ENCODE measurements at places on chromosomes 1 and 21. TPM values are rescaled to one million over a fixed set of nuclear protein-coding genes. Genes with fewer than 3 reads are reported as not detected.

DNA sequence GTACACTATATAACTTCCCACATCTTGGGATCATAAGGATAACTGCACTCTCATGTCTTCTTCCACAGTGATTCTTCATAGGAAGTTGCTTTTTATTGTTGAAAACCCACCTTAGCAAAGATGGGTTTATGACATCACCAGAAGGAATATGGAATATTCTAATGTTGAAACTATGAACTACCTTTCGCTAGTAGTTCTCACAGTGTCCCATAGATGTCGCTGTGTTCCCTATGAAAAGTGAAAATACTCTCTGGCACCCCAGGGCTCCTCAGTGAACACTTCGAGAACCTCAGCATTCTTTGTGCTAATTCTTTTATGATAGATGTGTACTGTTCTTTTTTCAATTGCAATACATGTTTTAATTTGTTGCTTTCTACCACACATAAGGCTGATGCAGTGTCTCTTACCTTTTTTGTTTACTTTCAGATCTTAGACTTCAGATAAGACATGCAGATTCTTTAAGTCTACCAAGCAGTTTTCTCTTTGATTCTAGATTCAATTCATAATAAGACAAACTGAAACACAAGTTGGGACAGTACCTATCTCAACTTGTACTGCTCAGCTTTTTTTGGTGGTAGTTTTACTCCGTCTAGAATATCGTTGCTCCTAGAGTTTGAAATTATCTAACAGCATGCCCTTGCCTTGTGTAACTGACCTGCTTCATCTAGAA lies 90.8 kb downstream of the GTF2B start:
- peaks cover 16% of the 10 kb centered on the region for H3K36me3 ChIP-seq
- H3K27ac ChIP-seq, result no peak overlapping the region
- H3K4me3 ChIP-seq, result no peak overlapping the region
- peak; percentile 72 for DNase-seq
- H3K4me1 ChIP-seq, result no peaks in the 10 kb centered on the region

GRCh38 chr1:112247036-112247597 lies 148.9 kb upstream of the CTTNBP2NL start:
- no peaks in the 10 kb centered on the region for H3K36me3 ChIP-seq
- H3K4me3 ChIP-seq, result no peak overlapping the region
- H3K27me3 ChIP-seq, result no peaks in the 10 kb centered on the region
- no peak for DNase-seq
- no peaks in the 10 kb centered on the region for H3K4me1 ChIP-seq

DNA sequence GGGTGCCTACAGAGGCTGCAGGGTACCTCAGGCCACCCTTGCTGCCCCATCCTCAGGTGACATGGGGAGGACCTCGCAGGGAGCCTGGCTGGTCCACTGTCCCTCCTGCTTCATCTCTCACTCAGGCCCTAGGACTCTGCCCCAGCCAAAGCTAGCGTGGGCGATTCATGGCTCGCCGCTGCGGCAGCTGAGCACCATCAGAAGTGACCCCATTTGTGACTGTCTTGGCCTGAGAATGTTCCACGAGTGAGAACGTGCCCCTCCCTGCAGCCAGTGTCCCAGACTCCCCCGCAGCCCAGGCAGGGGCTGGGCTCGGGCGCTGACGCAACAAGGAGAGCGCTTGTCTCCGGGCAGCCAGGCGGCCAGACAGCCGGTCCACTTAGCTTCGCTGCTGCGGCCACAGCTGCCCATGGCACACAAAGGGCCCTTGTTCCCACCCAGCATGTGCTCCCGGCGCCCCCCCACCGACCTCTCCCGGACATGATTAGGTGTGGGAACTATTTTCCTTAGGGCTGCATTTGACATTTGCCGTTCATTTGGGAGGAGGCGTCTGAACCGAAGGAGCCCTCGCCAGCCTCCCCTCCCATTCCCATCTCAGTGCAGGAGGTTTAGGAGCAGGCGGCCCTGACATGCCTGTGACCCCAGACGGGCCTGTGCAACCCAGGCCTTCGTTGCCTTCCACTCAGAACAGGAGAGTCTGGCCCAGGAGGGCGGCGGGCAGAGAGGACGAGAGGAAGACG lies 19.3 kb upstream of the POFUT2 start:
- no peak for DNase-seq
- H3K4me3 ChIP-seq, result no peak overlapping the region
- no peaks in the 10 kb centered on the region for H3K27me3 ChIP-seq
- no peak overlapping the region for H3K27ac ChIP-seq
- no peaks in the 10 kb centered on the region for H3K36me3 ChIP-seq

GRCh38 chr1:183989078-183989577 lies 48.4 kb downstream of the COLGALT2 start:
- no peak for DNase-seq
- no peak overlapping the region for H3K27ac ChIP-seq
- no peaks in the 10 kb centered on the region for H3K36me3 ChIP-seq
- H3K27me3 ChIP-seq, result no peaks in the 10 kb centered on the region

DNA sequence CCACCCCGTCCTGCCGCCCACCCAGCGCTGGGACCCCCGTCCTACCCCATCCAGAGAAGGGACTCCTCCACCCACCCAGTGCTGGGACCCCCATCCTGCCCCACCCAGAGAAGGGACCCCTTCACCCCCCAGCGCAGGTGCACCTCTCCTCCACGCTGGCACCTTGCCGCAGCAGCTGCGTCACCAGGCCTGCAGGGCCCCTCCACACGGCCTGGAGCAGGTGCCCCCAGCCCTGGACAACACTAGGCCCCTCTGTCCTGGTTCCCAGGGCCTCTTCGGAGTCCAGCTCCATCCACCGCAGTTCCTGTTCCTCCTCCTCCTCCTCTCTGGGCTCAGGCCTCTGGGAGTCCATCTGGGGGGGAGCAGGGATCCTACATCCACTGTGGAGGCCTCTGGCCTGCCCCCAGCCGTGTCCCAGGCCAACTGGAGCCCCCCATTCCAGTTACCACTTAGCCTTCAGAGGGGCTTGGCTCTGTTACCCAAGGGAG lies 378 bp downstream of the ANKRD65 start:
- H3K4me3 ChIP-seq, result no peak overlapping the region
- no peaks in the 10 kb centered on the region for H3K36me3 ChIP-seq
- H3K27ac ChIP-seq, result no peak overlapping the region

DNA sequence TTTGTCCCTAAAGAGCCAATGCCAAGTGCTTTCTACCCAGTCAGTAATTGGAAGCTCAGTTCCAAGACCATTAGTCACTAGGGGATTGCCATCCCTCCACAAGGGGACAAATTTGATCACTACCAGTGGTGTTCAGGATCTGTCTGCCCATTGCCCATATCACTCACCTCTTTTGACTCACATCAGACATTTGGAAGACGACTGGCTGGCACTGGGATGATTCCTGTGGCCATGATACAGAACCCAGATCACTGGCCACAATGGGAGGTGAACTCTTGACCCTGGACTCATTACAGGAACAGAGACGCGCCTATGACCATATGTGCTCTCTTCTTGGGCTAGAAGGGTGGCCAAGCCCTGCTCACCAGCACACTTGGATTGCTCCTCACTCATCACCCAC lies 71.0 kb downstream of the COLGALT2 start:
- no peak overlapping the region for H3K4me3 ChIP-seq
- H3K27me3 ChIP-seq, result no peaks in the 10 kb centered on the region
- no peak overlapping the region for H3K27ac ChIP-seq
- H3K36me3 ChIP-seq, result no peaks in the 10 kb centered on the region
- H3K4me1 ChIP-seq, result peaks cover 33% of the 10 kb centered on the region

DNA sequence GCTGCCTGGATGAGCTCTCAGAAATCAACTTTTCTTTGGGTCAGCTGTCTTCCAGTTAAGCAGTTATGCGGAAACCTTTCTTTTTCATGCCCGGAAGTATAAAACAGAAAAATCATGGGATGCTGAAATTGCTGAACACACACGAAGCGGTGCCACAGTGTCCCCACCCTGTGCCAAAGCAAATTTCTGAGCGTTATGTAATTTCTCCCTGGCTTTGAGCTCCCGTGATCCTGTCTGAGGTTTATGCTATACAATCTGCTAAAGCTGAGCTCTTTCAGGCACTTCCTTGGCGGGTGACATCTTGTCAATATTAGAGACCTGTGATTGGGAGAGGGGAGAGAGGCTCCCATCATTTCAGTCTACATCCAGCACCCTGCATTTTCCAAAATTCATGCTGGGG lies 201.7 kb downstream of the ROR1 start:
- no peaks in the 10 kb centered on the region for H3K36me3 ChIP-seq
- H3K27me3 ChIP-seq, result no peaks in the 10 kb centered on the region
- H3K4me1 ChIP-seq, result no peaks in the 10 kb centered on the region
- no peak overlapping the region for H3K4me3 ChIP-seq
- DNase-seq, result no peak
- H3K27ac ChIP-seq, result no peak overlapping the region

DNA sequence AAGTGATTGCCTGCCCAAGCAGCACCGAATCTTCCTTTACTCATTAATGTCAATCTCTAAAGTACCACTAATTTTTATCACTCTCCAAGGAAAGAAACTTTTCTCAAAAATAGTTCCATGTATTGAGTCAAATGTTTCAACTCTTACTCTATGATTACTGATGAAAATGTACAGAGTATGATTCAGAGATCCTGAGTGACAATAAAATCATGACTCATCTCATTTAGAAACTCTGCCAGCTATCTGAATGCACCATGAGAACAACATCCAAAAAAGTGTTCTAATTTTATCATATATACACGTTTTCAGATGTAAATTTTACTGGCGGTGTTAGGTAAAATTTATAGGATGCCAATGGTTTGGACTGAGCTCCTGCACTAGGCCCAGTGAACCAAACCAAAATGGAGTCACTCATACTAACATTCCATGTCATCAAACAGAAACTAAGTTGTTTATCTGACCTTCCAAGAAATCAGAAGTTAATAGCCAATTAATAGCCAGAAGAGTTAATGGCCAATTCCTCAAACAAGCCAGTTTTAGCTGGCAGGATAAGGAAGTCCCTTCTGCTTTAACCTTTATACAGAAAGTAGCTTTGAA lies 22.6 kb downstream of the PLPPR5 start:
- H3K27ac ChIP-seq, result no peak overlapping the region
- DNase-seq, result no peak
- no peaks in the 10 kb centered on the region for H3K4me1 ChIP-seq

DNA sequence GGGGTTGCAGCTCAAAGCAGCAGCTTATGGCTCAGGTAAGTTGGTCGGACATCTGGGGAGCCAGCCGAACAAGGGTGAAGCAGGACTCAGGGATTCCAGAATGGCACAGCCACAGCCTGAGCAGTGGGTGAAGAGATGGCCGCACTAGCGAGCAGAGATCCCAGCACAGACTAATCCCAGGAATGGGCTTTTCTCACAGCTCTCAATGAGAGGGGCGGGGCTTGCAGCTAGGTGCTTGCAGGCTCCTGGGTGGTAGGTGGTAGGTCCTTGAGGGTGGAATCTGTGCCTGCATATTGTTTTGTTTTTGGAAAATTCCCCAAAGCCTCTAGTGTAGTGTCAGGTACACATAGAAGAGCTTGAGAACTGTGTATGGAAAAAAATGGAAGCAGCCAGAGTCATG lies 9.0 kb downstream of the KIAA0040 start:
- H3K27ac ChIP-seq, result no peak overlapping the region
- H3K36me3 ChIP-seq, result peaks cover 8% of the 10 kb centered on the region
- no peak for DNase-seq
- no peak overlapping the region for H3K4me3 ChIP-seq
- peaks cover 14% of the 10 kb centered on the region for H3K4me1 ChIP-seq

DNA sequence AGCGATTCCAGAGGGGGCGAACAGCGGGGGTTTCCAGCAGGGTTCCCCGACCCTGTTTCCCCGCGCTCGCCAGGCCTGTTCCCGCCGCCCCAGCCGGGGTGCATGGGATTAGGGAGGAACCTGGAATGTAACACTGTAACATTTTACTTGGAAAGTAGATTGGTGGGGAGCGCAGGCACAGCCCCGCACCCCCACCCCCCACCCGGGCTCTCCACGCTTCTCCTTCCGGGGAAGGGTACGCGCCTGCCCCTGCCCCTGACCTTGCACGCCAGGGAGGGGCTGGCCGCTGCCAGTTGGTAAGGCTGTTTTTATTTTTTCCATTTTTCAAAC lies 427 bp downstream of the FAM3B start:
- no peaks in the 10 kb centered on the region for H3K4me1 ChIP-seq
- no peak overlapping the region for H3K4me3 ChIP-seq
- no peaks in the 10 kb centered on the region for H3K27me3 ChIP-seq

- peaks cover 15% of the 10 kb centered on the region for H3K4me1 ChIP-seq
- H3K36me3 ChIP-seq, result no peaks in the 10 kb centered on the region
- no peak for DNase-seq
- no peak overlapping the region for H3K27ac ChIP-seq
These were observed 55.5 kb upstream of the DNAJC6 start for GRCh38 chr1:65253800-65254319.

Gene DOP1B
- 32.1 TPM for total RNA-seq

Gene AGT
- not detected for total RNA-seq

Gene GOLT1A
- not detected for total RNA-seq

Data from natural killer cell (primary cell).